ENCODE measurements at places on chromosomes 4 and X.

DNA sequence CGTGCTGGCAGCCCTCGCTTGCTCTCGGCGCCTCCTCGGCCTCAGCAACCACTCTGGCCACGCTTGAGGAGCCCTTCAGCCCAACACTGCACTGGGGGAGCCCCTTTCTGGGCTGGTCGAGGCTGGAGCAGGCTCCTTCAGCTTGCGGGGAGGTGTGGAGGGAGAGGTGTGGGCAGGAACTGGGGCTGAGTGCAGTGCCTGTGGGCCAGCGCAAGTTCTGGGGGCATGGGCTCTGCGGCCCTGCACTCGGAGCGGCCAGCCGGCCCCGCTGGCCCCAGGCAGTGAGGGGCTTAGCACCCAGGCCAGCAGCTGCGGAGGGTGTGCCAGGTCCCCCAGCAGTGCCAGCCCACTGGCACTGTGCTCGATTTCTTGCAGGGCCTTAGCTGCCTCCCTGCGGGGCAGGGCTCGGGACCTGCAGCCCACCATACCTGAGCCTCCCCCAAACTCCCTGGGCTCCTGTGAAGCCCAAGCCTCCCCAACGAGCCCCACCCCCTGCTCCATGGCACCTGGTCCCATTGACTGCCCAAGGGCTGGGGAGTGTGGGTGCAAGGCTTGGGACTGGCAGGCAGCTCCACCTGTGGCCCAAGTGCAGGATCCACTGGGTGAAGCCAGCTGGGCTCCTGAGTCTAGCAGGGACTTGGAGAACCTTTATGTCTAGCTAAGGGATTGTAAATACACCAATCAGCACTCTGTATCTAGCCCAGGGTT is 556.8 kb downstream of the GABRG1 start:
- no peak for DNase-seq

GRCh38 chrX:5549512-5549911 is 679.2 kb downstream of the NLGN4X start:
- no peak for DNase-seq

- no peak for DNase-seq
Observed at GRCh38 chr4:2497931-2498330, 29.0 kb downstream of the RNF4 start.

GRCh38 chrX:13808293-13808692 is 8.6 kb downstream of the GPM6B start:
- no peak for DNase-seq

DNA sequence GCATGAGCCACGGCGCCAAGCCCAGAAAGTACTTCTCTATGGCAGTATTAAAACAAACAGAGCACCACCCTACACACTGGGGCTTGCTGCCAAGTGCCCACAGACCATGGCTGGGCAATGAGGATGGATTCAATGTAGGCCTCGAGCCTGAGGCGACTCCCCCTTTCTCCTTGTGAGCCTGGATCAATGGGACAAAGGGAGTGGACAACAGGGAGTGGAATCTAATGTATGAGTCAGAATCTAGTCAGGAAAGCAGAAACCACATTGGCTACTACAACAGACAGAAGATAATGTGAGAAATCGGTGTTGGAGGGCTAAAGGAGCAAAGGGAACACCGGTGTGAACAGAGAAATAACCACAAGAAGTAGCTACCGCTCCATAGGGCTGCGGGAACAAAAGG is 37.7 kb upstream of the OCIAD2 start:
- DNase-seq = no peak

GRCh38 chrX:105972690-105973386 is 65.7 kb downstream of the SERPINA7 start:
- DNase-seq = no peak

DNA sequence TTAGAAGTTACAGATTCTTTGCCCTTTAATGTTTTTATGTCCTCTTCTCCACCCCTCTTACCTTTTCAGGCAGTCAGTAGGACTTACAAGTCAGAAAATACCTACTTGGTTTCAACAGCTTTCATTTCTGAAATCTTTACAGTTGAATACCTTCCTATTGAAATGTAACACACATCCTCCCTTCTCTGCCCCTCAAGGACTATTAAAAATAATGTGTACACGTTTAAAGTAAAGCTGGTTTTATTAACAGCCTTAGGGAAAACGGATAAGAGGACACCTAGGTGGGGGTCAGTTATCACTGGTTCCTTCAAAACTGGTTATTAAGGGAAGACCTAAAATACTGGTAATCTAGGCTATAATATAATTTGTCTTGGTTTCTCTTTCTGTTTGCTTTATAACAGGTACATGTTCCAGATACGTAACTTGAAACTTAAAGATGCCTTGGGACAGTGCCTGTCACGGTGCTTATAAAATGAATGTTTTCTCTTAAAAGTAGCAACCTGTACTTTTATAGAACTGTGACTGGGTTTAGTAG is 1.8 kb downstream of the CCSER1 start:
- no peak for DNase-seq

DNA sequence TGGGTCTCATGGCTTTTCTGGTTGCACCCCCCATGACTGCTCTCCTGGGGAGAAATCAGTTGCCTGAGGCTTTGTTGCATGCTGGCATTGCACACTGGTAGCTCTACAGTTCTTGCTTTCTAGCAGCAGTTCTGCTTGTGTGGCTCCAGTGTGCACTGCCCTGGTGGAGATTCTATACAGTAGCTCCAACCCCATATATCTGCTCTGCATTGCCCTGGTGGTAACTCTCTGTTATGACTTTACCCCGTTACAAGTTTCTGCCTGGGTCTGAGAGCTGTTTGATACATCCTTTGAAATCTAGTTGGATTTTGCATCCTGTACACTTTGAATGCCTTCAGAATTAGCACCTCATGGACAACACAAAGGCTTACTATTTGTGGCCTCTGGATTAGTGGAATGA is 241.4 kb upstream of the EPHA5 start:
- no peak for DNase-seq

GRCh38 chr4:106114270-106114669 is 201.7 kb downstream of the TBCK start:
- DNase-seq = no peak

GRCh38 chrX:57669961-57670360 is 10.1 kb downstream of the NLRP2B start:
- DNase-seq = no peak

DNA sequence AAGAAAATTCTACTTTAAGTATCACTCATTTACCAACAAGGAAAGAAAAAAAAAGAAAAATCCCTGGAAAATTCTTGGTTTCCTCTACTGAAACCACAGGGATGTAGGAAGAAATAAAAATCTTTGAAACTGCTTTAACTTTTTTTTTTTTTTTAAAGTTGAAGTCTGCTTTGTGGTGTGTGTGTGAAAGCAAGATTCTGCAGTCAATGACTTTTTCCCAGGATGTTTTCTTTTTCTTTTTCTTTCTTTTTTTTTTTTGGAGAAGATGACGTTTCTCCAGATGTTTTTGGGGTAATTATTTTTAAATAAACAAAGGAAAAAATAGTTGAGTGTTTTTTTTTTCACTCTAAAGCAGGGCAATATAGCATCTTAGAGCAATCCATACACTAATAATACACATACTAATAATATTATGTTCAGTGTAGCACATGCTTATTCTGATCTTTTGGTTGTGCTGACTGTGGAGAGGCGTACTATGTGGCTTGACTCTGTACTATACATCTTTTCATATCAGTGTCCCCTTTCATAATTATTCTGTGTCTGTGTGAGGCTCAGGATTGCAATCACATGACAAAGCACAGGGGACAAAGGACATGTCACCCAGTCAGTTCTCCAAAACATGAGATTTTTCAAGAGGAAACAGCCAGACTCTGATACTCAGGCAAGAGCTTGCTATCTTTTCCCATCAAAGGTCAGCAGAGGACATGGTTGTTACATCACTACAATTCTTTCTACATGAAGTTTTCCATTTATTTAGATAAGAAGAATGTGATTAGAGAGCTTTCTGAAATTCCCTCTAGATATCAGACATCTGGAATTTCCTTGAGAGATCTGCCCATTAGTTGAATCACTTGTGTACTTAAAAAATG is 111.0 kb downstream of the PDE5A start:
- DNase-seq = no peak

DNA sequence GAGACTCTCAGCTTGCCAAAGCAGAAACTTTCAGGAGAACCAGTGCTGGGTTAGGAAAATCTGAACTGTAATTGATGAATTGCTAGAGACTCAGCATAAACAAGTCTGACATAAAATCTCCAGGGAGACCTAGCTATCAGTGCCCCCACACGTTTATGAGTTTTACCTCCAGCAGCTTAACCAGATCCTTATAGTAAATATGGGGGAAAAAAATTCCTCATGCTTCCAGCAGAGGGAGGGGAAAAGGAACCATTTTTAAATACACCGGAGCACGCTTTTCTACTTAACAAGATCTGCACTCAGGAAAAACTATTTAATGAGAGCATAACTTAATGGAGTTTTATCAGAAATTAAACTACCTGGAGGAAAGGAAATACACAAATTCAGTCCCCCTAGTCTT is 1040.7 kb upstream of the INTU start:
- no peak for DNase-seq

DNA sequence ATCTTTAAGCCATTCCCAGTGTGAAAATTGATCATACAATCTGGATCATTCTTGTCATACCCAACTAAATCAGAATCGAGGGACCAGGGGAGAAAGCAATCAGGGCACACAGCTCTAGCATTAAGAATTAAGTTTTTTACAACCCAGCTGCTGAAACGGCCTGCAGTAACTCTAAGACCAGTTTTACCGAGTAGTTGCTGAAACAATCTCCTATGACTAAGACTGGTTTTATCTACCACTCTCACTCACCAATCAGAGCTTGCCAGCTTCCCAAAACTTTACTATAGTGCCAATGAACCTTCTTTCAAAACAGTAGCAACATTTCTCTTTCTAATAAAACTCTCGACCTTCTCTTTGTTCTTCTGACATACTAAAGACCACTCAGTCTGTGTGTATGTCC is 2.8 kb upstream of the SAP30 start:
- no peak for DNase-seq

GRCh38 chrX:96713303-96713702 is 28.7 kb downstream of the DIAPH2 start:
- no peak for DNase-seq

DNA sequence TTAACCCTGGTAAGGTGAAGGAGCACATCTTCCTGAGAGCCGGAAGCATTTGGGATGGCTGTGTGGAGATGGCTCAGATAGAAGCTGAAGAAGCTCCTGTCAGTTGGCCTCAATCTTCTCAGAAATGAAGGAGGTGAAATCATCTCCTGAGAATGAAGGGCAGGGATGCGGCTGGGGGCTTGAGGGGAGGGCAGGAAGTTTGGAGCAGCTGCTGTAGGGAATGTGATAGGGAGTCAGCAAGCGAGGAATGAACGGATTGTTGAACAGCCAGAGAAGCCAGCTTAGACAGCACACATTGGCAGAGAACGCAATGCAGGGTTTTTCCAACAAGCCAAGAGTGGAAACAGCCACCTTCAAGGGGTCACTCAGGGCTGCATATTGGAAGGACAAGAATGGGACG is 10.0 kb downstream of the KCNE5 start:
- no peak for DNase-seq

DNA sequence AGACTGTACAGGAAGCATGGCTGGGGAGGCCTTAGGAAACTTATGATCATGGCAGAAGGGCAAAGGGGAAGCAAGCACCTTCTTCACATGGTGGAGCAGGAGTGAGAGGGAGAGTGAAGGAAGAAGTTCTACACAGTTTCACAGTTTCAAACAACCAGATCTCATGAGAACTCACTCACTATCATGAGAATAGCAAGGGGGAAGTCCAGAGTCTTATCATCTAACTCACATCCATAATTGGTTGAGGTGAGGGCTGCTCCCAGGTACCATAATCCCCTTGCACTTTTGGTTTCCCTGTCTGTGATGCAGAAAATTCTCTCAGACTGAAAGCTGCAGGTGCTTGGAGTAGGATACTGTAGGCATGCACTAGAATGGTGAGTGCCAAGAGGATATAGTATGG is 233.8 kb upstream of the CPEB2 start:
- DNase-seq = no peak

GRCh38 chr4:151319490-151319889 is 5.9 kb downstream of the SH3D19 start:
- no peak for DNase-seq

- no peak for DNase-seq
Observed at GRCh38 chrX:40953369-40953768, 131.9 kb upstream of the USP9X start.

DNA sequence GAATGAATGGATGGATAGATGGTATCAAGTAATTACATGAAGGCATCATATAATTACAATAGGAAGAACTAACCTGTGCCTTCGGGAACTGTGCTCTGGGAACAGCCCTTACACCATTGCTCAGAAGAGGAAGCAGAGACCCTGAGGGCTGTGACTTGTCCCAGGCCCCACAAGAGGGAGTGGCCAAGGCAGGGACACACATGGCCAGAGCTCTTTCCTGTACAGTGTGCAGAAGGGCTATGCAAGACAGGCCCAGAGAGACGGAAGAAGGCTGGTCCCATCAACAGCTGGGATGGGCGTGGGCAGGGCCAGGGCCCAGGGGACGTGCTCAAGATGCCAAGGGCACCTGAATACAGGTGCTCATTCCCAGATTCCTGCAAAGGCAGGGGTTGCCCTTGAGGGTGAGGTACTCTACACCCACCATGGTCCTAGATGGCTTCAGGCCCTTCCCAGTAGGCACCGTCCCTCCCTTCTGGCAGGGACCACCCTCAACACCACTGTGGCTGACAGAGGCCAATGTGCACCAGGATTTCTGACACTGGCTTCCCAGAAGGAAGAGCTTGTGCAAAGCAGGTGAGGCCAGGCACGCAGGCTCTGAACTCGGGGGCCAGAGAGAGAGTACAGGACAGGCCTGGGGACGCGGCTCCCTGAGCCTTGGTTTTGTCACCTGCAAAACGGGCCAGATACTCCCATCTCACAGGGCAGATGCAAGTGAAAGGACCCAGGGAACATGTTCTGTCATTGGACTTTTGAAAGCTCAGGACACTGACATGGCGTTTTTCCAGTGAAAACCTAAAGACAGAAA is 1.7 kb downstream of the EVC2 start:
- no peak for DNase-seq

DNA sequence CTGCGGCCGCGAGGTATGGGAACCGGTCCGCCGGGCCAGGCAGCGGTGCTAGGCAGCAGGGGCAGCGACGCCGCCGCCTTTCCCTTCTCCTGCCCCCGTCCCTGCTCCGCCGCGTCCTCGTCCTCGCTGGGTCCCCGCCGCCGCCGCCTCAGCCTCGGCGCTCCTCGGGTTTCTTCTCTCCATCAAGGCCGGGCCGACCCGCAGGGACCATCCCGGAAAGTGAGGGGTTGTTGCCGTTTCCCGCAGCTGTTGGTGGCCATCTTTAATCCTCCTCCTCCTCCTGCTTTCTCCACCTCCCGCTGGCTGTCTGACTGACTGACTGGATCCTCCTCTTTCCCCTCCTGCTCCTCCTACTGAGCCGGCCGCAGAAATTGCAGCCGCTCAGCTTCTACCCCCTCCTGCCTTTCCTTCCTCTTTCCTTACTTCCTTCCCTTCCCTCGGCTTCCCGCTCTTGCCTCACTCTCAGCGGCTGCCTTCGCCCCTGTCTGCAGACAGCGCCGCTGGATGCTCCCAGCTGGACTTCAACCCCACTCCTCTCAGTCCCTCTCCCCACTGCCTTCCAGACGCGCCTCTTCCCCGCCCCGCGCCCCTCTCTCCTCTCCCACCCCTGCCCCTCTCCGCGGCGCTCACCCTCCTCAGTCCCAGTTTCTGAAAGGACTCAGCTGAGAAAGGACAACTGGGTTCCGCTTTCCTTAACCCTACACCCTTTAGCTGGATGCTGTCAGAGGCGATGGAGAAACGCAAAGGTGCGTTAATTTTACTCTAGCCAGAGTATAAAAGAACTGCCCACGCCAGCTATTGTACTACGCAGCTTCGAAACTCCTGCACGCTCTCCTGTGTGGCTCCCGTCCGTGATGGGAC is at the start of gene WDFY3:
Gene WDFY3 (minus strand): TSS at position 309 of the 861 bp plus-strand sequence. CDS start 106,099 bp downstream, outside the sequence.
- DNase-seq = peak; percentile 69

GRCh38 chr4:19675172-19675811 is 576.4 kb upstream of the SLIT2 start:
- DNase-seq = no peak

Data from NCI-H1436 (cell line).